Myocyte (in vitro differentiated cells): ENCODE measurements at places on chromosomes 4 and X. TPM values are rescaled to one million over a fixed set of nuclear protein-coding genes. Genes with fewer than 3 reads are reported as not detected.

DNA sequence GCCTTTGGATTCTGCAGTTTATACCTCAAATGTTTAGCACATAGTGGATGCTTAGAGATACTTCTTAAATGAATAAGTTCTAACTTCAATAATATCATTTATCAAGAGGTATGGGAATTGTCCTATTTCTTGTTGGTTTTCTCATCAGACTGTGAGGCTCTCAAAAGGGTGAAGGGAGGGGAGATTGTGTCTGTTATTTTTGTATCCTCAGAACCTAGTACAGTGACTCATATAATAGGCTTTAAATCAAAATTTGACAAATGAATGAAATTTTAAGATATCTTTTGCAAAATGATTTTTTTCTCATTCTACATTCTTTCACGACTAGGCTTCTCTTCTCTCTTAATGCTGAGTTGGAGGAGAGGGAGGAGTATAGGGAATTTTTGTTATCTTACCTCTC is 89.5 kb downstream of the KDR start:
- DNase-seq: no peak

GRCh38 chr4:98374643-98375042 is 113.5 kb downstream of the RAP1GDS1 start:
- peak; percentile 61 for DNase-seq

DNA sequence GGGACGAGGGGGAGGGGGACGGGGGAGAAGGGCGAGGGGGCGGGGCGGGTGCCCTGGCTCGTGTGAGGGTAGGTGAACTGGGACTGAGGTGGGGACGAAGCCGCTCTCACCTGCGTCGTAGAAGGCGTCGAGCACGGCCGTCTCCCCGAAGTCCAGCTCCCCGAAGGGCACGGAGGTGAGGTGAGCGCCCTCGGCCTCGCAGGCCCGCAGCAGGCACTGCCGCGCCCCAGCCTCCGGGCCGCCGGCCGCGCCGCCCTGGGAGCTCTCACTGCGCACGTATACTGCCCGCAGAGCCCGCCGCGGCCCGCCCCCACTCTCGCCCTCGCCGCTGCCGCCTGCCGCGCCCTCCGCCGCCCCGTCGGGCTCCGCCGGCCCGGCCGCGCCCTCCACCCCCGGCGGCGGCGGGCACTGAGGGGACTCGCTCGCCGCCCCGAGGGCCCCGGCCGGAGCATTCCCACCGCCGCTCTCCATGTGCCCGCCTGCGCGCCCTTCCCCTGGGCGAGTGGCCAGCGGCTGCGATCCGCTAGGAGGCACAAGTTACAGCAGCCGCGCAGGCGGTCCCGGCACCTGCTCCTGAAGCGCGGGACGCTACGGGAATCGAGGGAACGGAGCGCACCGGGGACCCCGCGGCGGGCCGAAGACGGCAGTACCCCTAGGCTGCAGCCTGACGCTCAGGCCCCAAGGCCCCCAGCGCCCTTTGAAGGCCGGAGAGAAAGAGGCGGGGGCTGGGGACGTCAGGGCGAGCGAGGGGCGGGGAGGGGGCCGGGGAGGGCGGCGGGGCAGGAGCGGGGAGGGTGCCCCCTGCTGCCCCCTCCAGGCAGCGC is at the start of gene MAP3K15:
Gene MAP3K15, minus strand, starts transcription at position 718 of the 824 bp plus-strand sequence. Its CDS starts 247 bp downstream, at position 471.
- peak; percentile 23 for DNase-seq

- no peak for DNase-seq
These were observed 54.5 kb downstream of the TAF1 start for GRCh38 chrX:71420686-71421085.

GRCh38 chr4:85149676-85150075 is 183.2 kb upstream of the WDFY3 start:
- peak; percentile 89 for DNase-seq

- no peak for DNase-seq
These were observed 53.0 kb downstream of the GAB1 start for GRCh38 chr4:143389579-143390195.

GRCh38 chr4:1405636-1406393 is 427 bp downstream of the NKX1-1 start:
- DNase-seq: no peak

Gene TTC29
- not detected in 2 replicates for total RNA-seq

Gene CITED1
- 1.5 and 1.7 TPM in 2 replicates for total RNA-seq

- DNase-seq: peak; percentile 4
These were observed 14.2 kb downstream of the ZNF518B start for GRCh38 chr4:10442976-10443375.

GRCh38 chr4:54575919-54576318 is 81.8 kb upstream of the KIT start:
- no peak for DNase-seq

GRCh38 chr4:54318904-54319303 is 89.8 kb downstream of the PDGFRA start:
- peak; percentile 51 for DNase-seq

GRCh38 chr4:6472008-6472386 is 417 bp downstream of the PPP2R2C start:
- DNase-seq: no peak

DNA sequence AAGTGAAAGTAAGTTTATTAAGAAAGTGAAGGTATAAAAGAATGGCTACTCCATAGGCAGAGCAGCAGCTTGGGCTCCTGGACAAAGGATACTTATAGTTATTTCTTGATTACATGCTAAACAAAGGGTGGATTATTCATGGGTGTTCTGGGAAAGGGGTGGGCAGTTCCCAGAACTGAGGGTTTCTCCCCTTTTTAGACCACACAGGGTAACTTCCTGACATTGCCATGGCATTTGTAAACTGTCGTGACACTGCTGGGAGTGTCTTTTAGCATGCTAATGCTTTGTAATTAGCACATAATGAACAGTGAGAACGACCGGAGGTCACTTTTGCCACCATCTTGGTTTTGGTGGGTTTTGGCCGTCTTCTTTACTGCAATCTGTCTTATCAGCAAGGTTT is 557.6 kb downstream of the SPRY1 start:
- no peak for DNase-seq

GRCh38 chrX:74080165-74080564 is 223.8 kb upstream of the ZCCHC13 start:
- DNase-seq: no peak

DNA sequence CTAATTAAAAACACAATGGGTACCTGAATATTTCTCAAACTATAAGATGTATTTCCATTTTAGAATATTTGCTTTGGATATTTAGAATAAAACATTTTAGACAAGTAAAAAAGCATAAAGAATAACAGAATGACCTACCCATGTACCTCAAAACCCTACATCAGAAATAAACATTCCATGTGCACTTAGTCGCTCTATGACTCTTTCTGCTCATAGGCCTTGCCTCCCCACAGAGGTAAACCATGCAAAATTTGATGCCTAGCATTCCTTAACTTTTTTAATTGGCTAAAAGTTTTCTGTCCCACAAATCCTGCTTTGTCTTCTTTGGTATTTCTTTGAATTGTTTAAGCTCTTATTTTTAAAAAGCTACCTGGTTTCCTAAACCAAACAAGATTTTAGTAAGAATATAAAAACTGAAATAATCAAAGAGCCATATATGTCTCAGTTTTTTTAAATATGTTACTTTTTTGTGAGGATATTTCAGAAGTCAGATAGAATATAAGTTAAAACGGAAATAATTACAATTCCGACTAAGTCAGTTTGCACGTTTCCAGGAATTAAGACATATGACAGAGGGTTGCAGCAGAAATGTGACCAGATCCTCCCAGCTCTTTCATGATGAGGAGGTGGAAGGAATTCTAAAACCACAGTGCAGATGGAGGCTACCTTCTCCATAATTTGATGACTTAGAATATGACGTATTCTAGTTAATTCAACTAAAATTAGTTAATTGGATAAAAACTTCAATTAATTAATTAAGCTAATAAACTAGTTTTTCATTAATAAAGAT is 102.5 kb downstream of the FIP1L1 start:
- DNase-seq: peak; percentile 32

DNA sequence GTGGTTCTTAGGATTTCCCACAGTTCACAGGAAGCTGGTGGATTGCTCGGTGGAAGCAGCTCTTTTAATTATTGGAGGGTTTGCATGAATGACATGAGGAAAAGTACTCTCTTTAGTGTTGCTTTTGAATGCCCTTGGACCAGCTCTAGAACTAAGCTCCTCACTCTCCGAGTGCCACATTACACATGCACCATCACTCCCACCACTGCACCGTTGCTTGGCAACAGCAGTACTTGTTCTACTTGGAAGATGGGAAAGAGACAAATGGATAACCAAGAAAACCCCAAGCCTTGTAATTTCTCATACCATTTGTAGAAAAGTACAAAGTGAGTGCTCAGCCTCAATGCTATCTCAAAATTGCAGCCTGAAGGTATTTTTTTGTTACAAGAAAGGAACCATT is 620.2 kb upstream of the BOD1L1 start:
- DNase-seq: no peak

- no peak for DNase-seq
These were observed 965 bp downstream of the TCEAL4 start for GRCh38 chrX:103586314-103586646.

Gene ARX
- total RNA-seq: 0.10 and 3.4 TPM in 2 replicates

Gene NPFFR2
- total RNA-seq: not detected in 2 replicates

Gene SOWAHB
- 0.05 TPM in 1 of 2 replicates, not detected in the other for total RNA-seq

Gene HAND2
- total RNA-seq: 0.11 TPM in 1 of 2 replicates, not detected in the other

- no peak for DNase-seq
These were observed 4.3 kb upstream of the AGA start for GRCh38 chr4:177446586-177446985.

DNA sequence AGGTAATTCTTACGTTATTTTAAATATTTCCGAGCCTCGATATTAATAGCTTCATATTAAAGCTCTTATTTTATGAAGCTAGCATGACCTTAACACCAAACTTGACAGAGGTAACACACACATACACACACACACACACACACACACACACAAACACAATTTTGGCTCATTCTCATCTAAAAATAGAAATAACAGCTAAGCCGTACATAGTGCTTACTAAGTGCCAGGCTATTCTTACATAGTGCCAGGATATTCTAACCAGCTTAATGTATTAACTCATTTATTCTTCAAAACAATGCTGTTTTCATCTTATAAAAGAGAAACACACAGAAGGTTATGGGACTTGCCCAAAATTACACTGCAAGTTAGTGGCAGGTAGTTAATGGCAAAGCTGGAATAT is 87.0 kb upstream of the BLTP1 start:
- no peak for DNase-seq

Gene PAGE4
- not detected in 2 replicates for total RNA-seq

GRCh38 chr4:30535255-30535654 is 184.9 kb upstream of the PCDH7 start:
- no peak for DNase-seq

- DNase-seq: no peak
These were observed 38.6 kb downstream of the TRPC5 start for GRCh38 chrX:112043997-112044396.

- no peak for DNase-seq
These were observed 83.8 kb downstream of the SMARCA5 start for GRCh38 chr4:143597276-143597675.

Gene AKAP4
- not detected in 2 replicates for total RNA-seq

GRCh38 chr4:177489471-177490246 is 47.4 kb upstream of the AGA start:
- peak; percentile 31 for DNase-seq

GRCh38 chr4:68316193-68316969 is 33.5 kb downstream of the YTHDC1 start:
- no peak for DNase-seq

Gene SLC34A2
- total RNA-seq: not detected in 2 replicates
